LNCaP clone FGC (cell line): ENCODE measurements at places on chromosomes 16 and 17.
A peak's percentile ranks its signal among the peaks of the same experiment; 100 is the strongest.

DNA sequence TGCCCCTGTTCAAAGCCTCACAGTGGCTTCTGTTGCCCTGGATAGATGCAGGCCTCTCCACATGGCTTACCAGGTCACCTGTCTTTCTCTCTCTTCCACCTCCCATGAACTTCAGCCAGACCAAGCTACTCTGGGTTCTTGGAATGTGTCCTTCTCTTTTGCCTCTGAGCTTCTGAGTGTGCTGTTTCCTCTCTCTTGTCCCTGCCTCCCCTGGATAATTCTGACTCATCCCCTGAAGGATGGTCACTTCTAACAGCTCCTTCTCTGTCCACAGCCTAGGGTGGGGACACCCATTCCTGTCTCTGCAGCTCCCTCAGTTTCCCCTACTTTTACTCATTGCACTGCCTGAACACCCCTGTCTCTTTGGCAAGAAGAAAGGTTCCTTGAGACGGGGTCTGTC is 2.9 kb downstream of the GUCY2D start:
- DNase-seq = no peak

- DNase-seq = no peak
These were observed 652 bp upstream of the SLC25A19 start for GRCh38 chr17:75289832-75290337.

- DNase-seq = no peak
These were observed 69.7 kb downstream of the WIPI1 start for GRCh38 chr17:68387435-68388218.

DNA sequence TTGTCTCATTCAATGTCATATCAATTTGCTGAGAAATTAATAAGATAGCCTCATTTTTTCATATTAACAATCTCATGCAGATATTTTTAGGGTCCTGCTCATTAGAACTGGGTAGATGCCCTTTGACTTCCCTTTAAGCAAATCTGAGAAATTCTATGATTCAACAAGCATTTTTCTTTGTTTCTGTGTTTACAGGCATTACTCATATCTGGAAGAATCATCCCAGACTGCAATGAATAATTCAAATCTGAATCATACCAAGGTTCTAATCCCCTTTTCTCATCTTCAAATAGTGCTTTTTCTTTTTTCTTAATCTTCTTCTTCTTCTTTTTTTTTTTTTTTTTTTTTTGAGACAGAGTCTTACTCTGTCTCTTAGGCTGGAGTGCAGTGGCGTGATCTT is 69.2 kb upstream of the KIFC3 start:
- DNase-seq = no peak

DNA sequence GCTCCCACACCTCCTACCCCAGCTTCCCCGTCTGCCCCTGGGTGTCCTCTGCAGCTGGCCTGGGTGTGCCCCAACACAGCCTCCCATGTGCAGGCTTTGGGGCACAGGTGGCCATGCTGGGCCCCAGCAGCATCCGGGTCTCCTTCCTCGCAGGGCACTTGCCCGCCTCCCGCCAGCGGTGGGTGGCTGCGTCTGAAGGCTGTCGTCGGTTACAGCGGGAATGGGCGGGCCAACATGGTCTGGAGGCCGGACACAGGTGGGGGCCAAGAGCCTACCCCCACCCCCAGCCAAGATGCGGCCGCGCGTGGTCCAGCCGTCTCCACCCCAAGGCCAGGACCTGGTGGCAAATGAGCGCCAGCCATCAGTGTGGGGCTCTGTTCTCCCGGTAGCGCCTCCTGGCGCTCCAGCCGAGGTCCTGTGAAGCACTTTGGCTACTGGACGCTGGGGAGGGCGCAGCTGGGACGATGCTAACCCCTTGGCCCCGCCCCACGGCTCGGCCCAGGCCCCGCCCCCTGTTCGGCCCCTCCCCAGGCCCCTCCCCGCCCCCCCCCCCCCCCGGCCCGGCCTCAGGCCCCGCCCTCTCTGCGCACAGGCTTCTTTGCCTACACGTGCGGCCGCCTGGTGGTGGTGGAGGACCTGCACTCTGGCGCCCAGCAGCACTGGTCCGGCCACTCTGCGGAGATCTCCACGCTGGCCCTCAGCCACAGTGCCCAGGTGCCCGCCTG is 7.3 kb upstream of the RHOT2 start:
- peak; percentile 83 for DNase-seq

DNA sequence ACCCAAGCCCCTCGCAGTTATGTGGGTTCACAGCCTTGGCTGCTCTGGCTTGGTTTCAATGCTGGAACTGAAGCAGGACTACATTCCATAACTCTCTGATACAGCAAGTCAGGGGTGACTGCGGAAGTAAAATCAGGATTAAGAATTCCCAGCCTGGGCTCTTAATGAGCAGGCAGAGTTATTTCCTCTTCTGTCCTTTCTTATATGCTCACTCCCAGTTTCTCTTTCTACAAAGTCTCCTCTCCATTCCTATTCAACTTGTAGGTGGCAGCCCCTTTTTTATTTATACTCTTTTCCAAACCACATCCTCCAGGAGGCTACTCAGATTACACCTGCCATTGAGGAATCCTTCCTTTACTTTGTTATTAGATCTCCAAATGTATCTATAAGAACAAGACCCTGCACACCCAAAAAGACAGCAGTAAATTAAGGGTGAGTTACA is 40.3 kb downstream of the HOXB1 start:
- DNase-seq = no peak

GRCh38 chr17:73654241-73654640 is 10.0 kb upstream of the SDK2 start:
- DNase-seq = no peak

DNA sequence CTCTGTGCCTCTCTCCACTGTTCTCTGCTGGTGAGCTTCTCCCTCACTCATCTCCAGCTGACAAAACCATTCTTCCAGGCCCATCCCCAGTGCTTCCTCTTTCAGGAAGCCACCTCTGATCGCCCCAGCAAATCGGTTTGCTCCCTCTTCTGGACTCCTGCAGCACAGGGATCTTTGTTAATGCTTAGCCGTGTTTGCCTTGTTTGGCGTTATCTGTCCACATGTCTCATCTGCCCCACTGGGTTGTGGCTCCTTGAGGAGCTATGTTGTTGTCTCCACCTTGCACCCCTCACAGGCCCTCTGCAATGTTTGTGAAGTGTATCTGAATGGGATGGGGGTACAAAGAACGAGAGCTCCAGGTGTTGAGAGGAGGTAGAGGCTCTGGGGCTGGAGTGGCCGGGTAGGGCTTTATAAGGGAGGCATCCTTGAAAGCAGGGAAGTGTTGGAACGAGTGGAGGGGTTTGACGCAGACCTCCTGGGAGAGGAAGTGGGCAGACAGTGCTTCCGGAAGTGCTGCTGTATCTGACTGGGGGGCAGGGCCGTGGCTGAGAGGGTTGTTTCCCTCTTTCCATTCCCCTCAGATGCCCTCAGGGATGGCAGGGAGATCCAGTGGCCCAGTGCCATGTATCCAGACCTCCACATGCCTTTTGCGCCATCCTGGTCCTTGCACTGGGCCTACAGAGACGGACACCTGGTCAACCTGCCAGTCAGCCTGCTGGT is 27.8 kb downstream of the CASKIN2 start:
- DNase-seq = no peak

- no peak for DNase-seq
These were observed at the start of gene MYO1D for GRCh38 chr17:32876417-32877163. Gene MYO1D (minus strand): TSS chr17:32877124. CDS start chr17:32876872, 252 bp downstream.

- DNase-seq = no peak
These were observed 125.3 kb upstream of the SALL1 start for GRCh38 chr16:51276336-51276735.

DNA sequence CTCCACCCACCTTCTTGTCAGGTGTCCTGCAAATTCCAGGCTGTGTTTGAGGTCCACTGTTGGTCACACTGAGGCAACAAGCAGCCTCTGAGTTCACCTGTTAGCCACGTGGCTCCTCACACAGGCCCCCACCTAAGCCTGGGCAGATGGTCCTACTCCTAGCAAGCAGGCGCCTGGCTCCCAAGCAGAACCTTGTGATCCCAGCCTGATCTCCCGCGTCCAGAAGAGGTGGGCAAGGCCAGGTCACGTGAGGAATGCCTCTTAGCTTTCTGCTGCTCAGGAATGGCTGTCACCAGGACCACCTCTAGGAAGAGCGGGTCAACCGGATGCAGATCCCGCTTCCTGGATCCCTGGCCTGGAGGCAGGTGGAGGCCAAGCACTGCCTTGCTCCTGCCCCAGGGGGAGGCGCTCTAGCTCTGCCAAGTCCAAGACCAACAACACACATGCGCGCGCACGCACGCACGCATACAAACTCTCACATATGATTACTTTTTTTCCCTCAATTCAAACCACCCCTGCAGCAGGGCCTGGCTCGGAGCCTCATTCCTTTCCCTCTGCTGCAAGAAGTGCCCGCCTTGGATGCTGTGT is 9.5 kb downstream of the CYB561 start:
- no peak for DNase-seq

- no peak for DNase-seq
These were observed 13.8 kb downstream of the MLYCD start for GRCh38 chr16:83912519-83913244.

GRCh38 chr16:88872650-88873331 is 6.3 kb upstream of the PABPN1L start:
- no peak for DNase-seq

- DNase-seq = no peak
These were observed 24.2 kb upstream of the ATP2A3 start for GRCh38 chr17:3988297-3989040.

DNA sequence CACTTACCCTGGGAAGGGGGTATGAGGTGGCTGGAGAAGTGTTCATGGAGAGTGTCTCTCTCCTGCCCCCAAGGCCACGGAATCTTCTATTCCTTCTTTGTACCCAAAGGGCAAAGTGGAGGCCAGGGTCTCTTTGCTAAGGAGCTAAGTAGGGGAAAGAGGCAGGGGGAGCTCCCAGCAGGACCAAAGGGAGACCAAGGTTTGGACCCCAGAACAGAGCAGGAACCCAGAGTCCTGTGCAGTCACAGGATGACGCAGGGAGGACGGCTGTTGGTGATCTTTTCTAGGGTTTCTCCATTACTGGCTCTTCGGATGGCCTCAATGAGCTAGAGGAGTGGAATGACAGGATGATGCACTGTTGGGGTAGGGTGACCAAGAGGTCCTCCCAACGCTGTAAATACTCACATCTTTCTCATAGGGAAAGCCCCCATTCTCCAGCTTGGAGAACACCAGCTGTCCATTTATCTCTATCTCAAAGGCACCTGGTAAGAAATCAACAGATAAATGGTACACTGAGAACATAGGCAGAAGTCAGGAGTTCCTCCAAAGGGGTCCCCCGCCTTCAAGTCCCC is 966 bp downstream of the MIEN1 start:
- DNase-seq = no peak

- no peak for DNase-seq
These were observed 12.2 kb upstream of the CBFA2T3 start for GRCh38 chr16:88988980-88989811.

DNA sequence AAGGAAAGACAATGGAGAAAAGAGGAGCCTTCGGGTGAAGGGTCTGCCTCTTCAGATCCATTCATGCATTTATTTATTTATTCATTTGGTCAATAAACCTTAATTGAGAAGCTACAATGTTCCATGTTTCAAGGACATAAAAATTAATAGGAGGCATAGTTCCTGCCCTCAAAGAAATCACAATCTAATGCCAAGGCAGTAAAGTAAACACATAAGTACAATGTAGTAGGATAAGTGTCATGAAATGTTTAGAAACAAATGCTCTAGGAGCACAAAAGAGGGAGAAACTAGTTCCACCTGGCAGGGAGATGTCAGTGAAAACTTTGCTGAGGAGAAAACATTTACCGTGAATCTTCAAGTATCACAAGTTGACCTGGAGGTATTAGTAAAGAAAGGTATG is 103.5 kb upstream of the NOG start:
- peak; percentile 76 for DNase-seq

GRCh38 chr17:82892899-82893565 is 53.2 kb upstream of the ZNF750 start:
- no peak for DNase-seq

- DNase-seq = no peak
These were observed 27.1 kb downstream of the SCPEP1 start for GRCh38 chr17:57004944-57005579.

GRCh38 chr16:57284209-57284951 is at the start of gene PLLP:
Gene PLLP (minus strand): TSS chr16:57284672. CDS start chr16:57284540, 132 bp downstream.
- DNase-seq = no peak

DNA sequence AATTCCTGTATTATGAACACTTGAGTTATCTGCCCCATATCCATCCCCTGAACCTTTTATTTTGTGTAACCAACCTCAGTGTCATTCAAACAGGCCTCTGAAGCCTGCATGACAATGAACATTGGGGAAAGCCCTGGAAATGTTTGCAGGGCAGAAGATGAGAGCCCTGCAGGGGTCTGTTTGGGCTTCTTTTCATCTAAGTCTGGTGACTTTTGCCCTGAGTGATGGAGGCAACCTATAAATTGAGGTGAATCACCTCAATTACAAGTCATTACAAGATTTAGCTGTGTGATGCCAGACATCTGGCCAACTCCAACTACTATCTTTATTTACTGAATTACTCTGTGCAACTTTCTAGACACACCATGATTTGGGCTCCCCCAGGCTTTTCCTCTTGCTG is 189.2 kb downstream of the MAF start:
- DNase-seq = no peak

- no peak for DNase-seq
These were observed 5.8 kb upstream of the ABCA9 start for GRCh38 chr17:69066482-69066881.

- no peak for DNase-seq
These were observed 98.4 kb upstream of the DNAH9 start for GRCh38 chr17:11499881-11500280.

DNA sequence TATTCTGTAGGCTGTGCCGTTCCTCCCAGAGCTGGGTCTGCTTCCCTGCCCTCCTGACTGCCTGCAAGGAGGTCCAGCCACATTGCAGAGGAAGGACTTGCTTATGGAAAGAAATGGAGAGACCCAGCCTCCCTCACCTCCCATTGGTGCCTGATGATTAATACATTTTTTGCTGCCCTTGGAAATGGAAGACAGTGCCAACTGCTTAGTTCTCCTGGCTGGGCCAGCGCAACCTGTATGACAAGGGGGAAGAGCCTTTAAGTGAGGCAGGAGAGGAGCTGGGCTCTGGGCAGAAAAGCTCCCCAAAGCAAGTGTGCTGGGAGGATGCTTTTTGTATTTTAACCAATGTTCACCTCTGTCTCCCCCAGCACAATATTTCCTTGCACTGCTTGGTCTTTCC is 238.5 kb downstream of the SOX9 start:
- no peak for DNase-seq

DNA sequence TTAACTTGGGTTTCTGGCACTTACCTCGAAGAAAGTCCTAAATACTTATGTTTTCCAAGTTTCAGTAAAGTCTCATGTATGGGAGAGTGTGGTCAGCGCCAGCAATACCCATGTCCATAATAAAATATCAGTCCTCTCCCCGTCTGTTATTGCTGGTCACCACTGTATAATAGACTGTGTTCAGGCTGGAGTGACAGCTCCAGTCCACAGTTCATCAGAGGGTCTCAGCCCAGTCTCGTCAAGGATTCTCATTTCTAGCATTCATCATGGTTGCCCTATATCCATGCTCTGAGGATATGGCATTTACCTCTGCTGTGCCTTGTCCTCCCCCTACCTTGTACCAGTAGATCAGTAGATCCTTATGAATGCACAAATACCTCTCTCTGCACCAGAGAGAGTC is 384.5 kb downstream of the NPIPA7 start:
- DNase-seq = no peak

DNA sequence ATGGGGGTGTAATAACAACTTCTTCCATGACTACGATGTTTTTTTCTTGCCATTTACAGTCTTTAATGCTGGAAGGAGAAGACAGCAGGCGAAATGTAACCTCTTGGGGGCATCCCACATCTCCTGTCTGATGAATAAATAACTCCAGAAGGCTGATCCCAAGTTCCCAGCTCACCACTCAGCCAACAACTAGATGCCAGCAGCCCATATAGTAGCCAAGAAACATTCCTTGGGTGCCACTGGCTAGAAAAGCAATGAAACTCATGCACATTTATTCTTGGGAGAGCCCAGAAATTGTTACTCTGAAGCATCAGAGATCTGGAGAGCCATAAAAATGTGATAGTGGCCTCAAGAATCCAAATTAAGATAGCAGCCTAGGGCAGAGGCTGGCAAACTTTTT is 22.7 kb upstream of the TMEM101 start:
- DNase-seq = no peak
